ENCODE measurements at places on chromosomes 7 and 10.

GRCh38 chr10:32005050-32005449, 51.2 kb downstream of the KIF5B start:
- DNase-seq: peak; percentile 59

GRCh38 chr7:137957887-137958286, 44.0 kb downstream of the CREB3L2 start:
- DNase-seq: no peak

- DNase-seq: no peak
Measured at GRCh38 chr7:103714376-103714927, 268.4 kb upstream of the SLC26A5 start.

GRCh38 chr10:87524296-87524695, 19.6 kb downstream of the MINPP1 start:
- DNase-seq: no peak

- no peak for DNase-seq
Measured at GRCh38 chr10:66098595-66099480, 827.0 kb upstream of the LRRTM3 start.

- no peak for DNase-seq
Measured at GRCh38 chr10:65313406-65313805, 1612.4 kb upstream of the LRRTM3 start.

GRCh38 chr7:134890246-134891240, 95.8 kb upstream of the AGBL3 start:
- peak; percentile 81 for DNase-seq

DNA sequence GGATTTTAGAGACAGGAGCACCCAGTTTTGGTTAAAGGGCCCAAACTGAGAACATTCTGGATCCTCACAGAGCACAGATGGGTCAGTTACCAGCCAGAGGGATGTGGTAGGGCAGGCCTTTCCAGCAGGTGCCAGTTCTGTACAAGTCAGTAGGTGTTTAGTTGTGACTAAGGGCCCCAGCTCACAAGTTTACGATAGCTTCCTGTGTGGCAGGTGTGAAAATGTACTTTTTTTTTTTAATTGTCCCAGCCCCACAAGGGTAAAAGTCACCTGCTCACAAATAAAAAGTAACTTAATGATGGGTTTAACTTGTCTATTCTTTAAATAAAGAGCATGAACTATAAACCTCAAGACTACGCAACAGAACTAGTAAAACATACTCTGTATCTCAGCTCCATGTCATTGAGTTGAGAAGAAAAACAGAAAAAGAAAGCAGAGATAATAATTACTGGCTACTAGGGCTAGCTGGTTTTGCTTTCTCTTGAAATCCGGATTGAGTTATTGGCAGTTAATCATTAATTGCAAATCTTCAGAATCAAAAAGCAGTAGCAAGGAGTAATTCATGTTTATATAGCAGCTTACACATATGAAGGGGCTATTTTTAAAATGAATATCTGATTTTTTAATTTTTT, 15.4 kb downstream of the NFE2L3 start:
- DNase-seq: no peak

DNA sequence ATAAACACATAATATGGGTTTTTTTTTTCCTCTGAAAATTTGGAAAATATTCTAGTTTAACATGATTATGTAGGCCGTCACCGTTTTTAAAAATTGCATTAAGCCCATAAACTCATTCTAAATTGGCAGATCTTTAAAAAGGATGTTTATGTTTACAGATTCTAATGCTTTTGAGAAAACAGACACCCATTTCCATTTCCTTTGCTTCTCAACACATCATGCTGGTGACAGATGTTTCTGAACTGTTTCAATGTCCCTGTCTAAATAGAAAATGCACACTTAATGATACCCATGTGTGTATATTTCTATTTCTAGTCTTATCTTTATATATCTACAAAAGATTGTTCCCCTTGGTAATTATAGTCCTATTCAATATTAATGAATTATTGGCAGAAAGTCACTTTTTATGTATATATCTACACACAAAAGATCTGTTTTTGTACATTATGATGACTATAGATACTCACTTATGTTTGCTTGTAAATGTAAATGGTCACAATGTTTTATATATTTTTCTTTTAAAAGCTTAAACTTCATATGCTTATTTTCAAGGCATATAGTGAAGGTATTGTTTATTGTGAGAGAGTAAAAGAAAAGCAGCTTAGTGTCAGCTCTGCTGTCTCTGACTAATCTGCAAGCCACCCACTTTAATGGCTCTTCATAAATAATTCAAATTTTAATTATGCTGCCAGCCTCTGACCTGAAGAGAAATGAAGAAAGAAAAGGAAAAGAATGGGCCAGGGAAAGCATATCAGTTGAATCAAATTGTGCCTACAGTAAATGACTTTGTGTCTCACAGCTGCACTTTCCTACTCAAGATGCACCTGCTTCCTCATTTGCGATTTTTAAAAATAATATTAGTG, 179.4 kb downstream of the CACNA2D1 start:
- peak; percentile 85 for DNase-seq

DNA sequence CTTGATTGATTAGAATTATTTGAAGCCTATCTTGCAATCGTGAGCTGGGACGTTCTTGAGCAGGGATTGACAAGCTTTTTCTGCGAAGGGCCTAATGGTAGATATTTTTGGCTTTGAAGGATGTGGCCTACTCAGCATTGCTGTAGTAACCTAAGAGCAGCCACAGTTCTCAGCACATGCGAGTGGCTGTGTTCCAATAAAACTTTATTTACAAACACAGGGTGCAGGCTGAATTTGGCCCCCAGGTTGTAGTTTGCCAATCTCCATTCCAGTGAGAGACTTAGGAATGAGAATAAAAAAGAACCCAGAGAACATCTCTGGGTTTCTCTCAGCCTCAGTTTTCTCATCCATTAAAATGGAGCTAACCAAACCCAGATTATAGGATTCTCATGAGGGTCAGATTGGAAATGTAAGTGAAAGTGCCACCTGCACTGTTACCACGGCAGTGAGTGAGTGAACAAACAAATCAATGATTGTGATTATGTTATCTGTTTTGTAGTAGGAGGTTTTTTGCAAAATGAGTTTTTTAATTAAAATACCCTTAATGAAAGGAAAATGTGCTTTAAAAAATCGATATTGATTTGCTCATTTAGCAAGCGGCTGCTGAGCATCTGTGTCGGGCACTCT, 664.0 kb downstream of the SDK1 start:
- no peak for DNase-seq

GRCh38 chr10:97072851-97073665, 112.7 kb downstream of the SLIT1 start:
- peak; percentile 56 for DNase-seq

- DNase-seq: no peak
Measured at GRCh38 chr10:404991-405390, 269.7 kb downstream of the ZMYND11 start.

GRCh38 chr7:31919678-31920369, 150.4 kb downstream of the PDE1C start:
- no peak for DNase-seq

DNA sequence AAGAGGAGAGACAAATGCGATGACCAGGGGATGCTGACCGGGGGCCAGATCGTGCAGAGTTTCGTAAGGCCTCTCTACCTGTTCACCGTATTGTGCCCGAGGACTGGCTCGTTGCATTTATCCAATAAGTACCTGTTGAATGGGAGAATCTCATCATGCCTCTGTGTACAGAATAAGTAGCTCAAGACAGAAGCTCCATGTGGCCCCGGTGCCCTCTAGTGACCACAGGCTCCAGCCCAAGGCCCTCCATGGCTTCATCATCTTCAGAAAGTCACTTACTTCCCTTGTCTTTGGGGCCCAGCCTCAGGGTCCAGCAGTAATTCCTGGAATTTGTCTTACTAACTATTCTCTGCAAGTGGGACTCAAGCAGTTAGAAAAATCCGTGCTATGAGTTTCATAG, 151.0 kb downstream of the CHN2 start:
- DNase-seq: peak; percentile 77

- DNase-seq: no peak
Measured at GRCh38 chr10:69682955-69683474, 53.0 kb downstream of the FAM241B start.

- no peak for DNase-seq
Measured at GRCh38 chr7:130879191-130879590, 145.2 kb upstream of the KLF14 start.

GRCh38 chr7:87267239-87267900, 47.8 kb upstream of the TMEM243 start:
- no peak for DNase-seq

GRCh38 chr10:117653170-117653515, 110.6 kb downstream of the EMX2 start:
- no peak for DNase-seq

DNA sequence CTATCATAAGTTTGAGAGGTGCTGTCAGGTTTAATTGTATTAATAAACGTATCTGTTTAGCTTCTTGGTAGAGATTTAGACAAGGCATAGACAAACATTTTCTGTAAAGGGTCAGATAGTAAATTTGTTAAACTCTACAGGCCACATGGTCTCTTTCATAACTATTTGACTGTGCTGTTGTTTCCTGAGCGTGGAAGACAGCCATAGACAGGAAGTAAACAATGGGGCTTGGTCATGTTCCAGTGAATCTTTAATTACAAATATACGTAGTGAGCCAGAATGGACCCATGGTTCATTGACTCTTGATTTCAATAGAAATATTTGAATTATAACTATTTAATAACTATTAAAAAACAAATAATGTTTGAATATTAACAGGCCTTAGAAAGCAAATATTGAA, 451.1 kb downstream of the SH2D4B start:
- no peak for DNase-seq

DNA sequence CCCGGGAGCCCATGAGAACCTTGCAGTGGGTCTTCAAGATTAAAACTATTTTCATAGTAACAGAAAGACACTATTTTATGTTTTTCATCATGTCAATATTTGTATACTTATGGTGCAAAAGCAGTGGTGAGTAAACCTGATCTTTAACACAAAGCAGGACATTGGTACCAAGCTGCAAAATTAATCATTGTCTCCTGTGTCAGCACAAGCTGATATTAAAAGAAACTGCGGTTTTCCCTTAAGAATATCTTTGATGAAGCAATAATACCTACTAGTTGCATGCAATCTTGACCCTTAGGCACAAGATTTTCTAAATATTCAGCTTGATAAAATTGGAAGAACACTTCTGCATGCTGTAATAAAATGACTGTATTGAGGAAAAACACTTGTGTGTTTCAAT, 121.7 kb downstream of the MDFIC start:
- DNase-seq: no peak

DNA sequence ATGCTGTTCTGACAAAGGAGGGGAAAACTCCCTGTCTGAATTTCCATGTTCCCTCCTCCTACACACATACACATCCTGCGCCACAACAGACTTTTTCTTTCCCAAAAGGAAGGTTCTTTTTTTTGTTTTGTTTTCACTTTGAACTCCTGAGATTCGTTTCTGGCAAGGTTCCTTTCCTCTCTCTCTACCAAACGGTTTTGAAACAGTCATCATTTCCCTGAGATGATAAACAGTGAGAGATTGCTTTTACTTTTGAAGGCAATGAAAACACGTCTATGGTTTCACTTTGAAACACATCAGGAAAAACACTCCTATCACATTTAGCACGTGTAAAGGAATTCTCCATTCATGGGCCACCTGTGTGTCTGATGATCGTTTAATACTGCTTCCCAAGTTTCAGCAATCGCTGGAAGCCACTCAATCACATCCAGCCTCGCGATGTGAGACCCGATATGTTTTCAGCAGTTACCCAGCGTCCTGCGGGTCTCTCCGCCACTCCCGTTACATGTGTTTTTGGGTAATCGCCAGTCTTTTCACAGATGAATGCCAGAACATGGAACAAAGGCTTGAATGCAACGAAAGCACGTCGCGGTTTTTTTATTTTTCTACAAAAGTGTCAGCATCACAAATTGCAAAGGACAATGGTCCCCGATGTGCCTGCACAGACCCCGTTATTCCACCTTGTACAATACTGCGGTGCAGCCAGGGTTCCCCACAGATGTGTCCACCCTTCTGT, 62.8 kb upstream of the CUX1 start:
- DNase-seq: no peak

GRCh38 chr7:18345641-18346234, 149.8 kb upstream of the HDAC9 start:
- peak; percentile 50 for DNase-seq

DNA sequence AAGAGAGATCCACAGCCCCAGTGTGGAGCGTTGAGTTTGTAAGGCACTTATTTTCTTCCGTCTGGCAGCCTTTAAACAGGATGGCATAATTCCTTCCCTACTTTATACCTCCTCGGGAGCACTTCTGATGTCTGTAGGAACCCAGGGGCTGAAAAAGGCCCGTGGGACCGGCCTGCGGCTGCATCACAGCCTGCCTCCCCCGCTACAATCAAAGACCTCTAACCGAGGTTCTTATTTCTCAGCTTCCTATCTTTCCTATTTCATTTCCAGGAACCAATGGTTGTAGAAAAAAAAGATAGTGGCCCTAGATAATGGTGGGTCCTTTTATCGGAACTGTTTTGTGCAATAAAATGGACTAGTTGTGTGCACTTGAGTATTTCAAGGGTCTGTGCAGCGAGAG, 4.1 kb upstream of the CTBP2 start:
- DNase-seq: no peak

GRCh38 chr10:62396864-62397263, 22.7 kb downstream of the ZNF365 start:
- no peak for DNase-seq

DNA sequence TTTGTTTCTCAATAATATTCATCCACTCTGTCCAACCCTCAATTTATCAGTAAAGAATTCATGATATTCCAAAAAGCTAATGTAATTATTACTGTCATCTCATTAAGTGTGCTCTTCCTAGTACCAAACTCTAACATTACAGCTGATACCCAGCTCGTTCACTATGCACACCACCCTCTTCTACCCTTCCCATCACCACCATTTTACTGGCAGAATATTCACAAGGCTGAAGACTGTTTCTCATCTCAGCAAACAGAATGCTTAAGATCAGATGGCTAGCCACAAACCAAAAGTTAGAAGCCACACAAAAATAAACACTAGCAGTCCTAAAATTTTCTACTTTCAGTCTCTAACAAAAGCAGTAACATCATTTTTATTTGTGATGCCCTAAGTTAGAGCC, 121.5 kb downstream of the SRPK2 start:
- no peak for DNase-seq

- no peak for DNase-seq
Measured at GRCh38 chr7:115178835-115179234, 256.9 kb downstream of the MDFIC start.

DNA sequence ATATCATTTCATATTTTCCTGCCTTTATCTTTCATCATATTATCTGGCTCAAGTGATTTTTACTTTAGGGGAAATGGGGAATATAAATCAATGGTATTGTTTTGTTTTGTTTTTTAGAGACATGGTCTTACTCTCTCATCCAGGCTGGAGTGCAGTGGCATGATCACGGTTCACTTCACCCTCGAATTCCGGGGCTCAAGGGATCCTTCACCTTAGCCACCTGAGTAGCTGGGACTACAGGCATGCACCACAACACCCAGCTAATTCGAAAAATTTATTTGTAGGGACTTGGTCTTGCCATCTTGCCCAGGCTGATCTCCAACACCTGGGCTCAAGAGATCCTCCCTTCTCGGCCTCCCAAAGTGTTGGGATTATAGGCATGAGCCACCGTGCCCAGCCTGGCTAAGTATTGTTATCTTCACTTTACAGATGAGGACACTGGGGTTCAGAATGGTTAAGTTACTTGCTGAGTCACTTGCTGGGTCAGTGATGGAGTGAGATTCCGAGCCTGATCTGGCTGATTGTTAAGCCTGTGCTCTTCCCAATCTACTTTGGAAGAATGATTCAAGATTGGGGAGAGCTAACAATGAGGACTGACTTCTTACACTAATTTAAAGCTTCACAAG, 3.7 kb upstream of the SLC16A9 start:
- DNase-seq: no peak

GRCh38 chr10:69051710-69052487, 36.0 kb upstream of the SRGN start:
- no peak for DNase-seq

- no peak for DNase-seq
Measured at GRCh38 chr10:100662067-100662466, 83.3 kb upstream of the PAX2 start.
